GM13976 (cell line): ENCODE measurements at places on chromosomes 1 and 21.

DNA sequence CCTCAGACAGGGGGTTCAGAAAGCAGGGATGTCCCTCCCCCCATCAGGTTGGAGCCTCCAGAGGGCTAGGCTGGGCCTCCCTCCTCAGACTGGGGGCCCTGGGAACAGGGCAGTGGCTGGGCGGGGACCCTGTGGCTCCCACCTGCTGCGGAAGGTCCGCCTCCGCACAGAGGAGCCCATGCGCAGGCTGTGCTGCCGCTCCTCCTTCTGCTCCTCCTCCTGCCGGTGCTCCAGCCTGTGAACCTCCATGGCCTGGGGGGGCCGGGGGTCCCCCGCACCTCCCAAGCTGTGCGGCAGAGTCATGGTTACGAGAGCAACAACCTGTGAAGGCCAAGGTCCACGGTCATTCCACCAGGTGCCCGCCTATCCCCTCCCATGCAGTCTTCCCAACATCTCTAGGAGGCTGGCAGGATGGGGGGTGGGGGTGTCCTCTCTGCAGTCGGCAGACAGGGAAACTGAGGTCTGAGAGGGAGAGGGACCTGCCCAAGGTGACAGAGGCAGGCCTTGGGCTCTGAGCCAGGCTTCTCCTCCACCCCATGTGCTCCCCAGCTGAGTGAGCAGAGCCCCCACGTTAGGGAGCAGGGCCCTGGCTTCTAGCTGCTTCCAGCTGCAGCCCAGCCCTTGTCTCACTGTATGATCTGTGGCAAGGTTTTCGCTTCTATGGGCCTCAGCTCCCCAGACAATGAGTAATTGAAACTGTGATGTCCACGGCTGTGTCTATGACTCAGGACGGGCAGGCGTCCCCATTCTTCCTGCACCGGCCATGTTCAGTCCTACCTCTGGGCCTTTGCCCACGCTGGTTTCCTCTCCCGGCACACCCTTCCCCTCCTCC lies 3.4 kb downstream of the MYOM3 start:
- no peak for DNase-seq

DNA sequence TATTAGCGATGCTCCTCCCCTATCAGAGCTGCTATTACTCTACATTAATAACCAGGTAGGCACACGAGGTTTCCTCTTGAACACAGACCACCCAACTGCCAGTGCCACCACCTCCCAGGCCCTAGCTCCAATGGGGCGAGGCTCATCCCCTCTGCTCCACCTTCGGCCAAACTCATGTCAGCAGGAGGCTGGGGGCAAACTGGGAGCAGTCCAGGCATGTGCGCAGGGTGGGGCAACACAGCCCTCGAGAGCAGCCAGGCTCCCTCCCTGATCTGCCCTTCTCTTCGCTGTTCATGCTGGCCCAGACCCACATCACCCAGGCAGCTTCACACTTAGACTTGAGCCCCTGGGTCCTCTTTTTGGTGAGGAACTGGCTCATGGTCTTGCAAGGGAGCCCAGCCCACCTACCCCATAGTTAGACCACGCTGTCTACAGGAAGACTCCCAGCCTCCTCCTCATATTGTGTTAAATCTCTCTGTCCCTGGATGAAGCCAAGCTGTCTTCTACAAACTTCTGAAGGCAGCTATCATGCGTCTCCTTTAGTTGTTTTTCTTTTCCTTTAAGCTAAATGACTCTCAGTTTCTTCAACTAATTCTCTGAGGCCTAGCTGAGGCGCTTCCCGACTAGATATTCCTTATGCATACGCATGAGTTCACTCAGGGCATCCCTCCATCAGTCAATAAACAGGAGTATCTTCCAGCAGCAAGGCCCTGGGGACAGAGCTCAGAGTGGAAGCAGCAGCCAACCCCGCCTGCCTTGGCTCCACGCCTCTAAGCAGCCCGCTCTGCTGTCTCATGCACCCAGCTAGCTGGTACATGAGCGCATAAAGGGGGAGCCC lies 12.0 kb downstream of the TMEM9 start:
- DNase-seq: no peak

DNA sequence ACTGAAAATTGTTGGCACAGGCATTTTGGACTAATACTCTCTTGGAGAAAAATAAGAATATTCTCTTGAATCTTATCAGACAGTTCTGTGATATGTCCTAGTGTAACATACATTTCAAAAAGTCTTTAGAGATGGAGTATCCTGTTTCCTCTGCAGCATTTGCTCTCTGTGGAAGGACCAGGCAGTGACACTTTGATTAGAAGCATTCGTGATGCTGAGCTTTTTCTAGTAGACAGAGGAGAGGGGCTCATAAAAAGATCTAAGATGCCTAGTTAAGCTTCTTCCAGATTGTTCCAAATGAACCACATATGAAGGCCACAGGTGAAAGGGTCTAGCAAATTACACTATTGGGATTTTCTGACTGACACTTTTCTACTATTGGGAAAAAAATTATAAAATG lies 120.3 kb downstream of the C1orf21 start:
- DNase-seq: no peak

DNA sequence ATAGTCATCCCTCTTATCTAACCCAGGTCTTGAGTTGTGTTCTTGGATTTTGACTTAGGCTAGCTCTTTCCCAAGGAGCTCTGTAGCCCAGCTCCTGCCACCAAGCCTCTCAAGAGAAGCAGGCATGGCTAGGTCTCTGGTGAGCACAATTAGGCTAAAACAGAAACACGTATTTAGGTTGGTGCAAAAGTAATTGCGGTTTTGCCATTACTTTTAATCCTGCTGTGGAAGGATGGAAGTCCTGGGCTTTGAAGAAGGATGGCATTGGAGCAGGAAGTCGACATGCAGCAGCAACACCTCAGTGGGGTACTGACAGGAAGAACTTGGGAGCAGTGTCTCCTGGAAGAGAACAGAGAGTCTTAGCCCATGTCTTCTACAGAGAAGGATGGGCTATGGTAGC lies 80.0 kb upstream of the CCDC190 start:
- DNase-seq: no peak

GRCh38 chr1:92136341-92136740 lies 56.2 kb downstream of the BTBD8 start:
- DNase-seq: no peak

DNA sequence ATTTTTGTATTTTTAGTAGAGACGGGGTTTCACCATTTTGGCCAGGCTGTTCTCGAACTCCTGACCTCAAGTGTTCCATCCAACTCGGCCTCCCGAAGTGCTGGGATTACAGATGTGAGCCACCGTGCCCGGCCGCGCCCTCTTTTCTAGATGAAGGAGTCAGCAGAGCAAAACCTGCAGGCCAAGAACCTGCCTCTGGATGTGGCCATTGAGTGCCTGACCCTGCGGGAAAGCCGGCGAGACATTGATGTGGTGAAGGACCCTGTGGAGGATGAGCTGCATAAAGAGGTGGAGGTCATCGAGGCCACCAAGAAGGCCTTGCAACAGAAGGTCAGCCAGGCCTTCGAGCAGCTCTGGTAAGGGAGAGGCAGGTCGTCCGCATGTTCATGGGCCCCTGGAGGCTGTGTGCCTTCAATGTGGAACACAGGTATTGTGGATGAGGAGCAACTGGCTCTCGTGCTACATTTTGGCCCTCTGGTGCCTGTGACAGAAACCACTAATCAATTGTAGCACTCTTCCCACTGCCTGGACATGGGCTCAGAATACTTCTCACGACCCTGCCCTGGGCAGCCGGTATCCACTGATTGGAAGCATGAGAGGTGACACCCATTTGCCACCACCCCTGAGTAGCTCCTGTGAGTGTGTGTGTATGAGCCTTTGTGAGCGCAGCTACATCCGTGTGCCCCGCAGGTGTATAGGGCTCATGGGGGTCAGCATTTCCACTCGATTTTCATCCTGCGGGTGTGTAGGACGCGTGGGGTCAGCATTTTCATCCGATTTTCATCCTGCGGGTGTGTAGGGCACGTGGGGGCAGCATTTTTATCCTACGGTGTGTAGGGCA lies 2.0 kb downstream of the TEKT2 start:
- DNase-seq: no peak

- DNase-seq: no peak
Observed at GRCh38 chr1:228038387-228039005, 31.7 kb downstream of the WNT3A start.

DNA sequence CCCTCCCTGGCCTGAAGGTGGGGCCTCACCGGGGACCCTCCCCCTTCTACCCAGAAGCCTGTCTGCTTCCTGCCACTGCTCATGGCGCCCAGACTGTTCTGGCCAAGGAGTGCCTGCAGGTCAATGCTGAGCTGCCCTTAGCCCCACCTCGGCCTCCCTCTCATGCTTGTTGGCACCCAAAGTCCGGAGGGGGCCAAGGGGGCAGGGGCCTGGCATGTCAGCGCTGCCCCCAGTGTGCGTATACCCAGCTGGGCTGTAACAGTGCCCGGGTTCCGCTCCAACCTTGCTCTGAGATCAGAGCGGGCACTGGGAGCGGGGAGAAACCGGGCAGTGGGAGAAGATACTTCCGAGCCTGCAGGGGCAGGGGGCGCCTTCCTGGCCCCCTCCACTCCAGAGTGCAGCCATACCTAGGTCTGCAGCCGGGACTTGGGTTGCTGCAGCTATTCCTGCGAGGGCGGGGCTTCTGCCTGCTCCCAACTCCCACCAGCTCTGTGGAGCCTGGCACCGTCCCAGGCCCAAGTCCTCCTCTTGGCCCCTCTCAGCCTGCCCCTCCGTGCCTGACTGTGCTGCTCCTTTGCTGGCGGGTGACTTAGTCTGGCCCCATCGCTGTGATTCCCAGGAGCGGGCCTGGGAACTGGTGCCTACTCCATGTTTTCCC lies 21.4 kb upstream of the TGFB2 start:
- no peak for DNase-seq

DNA sequence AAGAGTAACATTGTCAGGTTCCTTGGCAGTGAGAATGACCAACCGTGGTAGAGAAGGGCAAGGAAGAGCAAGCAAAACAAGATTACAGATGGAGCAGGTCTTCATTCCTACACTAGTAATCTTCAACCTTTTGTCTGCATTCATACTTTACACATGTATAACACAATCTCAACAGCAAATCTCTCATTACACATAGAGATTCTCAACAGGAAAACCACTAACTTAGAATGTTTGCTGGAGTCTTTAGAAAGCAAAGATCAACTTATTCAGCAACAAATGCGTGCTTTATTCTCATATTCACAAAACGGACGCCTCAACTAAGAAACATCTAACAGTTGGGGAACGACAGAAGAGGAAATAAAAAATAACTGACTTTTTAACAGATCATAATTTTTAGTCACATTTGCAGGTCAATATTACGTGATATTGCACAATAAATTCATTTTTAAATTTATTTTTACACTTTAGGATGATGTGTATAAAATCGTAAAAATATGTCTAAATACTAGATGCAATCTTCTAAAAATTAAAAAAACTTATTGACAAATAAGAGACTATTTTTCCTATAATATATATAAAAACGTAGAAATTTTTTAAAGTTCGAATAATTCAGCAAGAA lies 82.9 kb downstream of the ARID4B start:
- no peak for DNase-seq

GRCh38 chr1:23529146-23530086 lies 1.6 kb downstream of the E2F2 start:
- DNase-seq: no peak

- no peak for DNase-seq
Observed at GRCh38 chr1:56963667-56964066, 2.1 kb downstream of the C8B start.

GRCh38 chr1:222926566-222926965 lies 111.7 kb downstream of the DISP1 start:
- DNase-seq: no peak

- DNase-seq: peak; percentile 95
Observed at GRCh38 chr1:31154632-31155215, 85.0 kb downstream of the NKAIN1 start.

DNA sequence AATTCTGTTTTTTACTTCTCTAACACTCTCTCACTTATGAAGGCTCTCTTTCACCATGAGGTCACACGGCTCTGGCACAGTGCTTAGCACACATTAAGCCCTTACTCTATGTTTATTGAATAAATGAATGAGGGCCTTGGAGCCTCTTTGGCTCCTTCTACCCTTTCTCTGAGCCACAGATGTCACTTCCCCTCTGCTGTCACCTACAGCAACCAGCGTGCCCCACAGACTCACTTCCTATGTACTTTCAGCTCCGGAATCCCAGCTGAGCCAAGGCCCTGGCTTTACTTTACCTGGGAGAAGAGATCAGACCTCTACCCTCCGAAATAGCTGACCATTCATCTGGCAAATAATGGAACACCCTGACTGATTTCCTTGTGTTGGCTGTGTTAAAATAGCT lies 53.7 kb upstream of the HMCN1 start:
- no peak for DNase-seq

- no peak for DNase-seq
Observed at GRCh38 chr1:94039871-94040569, 80.9 kb downstream of the ABCA4 start.

GRCh38 chr1:3056641-3057040 lies 12.4 kb upstream of the PRDM16 start:
- DNase-seq: no peak

- peak; percentile 48 for DNase-seq
Observed at GRCh38 chr1:43783671-43784205, 76.4 kb downstream of the ST3GAL3 start.

GRCh38 chr1:113125517-113125916 lies 52.5 kb downstream of the LRIG2 start:
- DNase-seq: no peak

GRCh38 chr1:26127235-26128163 lies 15.9 kb downstream of the PDIK1L start:
- DNase-seq: no peak

DNA sequence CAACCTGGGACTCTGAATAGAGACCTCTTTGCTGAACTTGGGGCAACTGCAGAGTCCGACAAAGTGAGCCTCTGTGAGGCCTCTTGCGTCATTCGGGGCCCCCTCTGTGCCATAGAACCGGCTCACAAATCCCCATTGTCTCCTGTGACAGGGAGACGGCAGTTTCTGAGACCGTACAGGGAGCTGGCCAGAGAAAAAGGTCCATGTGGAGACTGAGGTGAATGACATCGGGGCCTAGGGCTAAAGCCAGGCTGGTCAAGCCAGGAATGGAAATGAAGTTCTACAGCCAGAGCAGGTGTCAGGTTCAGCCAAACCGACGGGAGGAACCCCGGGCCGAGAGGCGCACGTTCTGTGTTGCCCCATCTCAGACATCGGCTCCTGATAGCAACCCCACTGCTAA lies 37.1 kb upstream of the TRIM67 start:
- no peak for DNase-seq

GRCh38 chr1:157781048-157781447 lies 4.1 kb upstream of the FCRL2 start:
- no peak for DNase-seq

DNA sequence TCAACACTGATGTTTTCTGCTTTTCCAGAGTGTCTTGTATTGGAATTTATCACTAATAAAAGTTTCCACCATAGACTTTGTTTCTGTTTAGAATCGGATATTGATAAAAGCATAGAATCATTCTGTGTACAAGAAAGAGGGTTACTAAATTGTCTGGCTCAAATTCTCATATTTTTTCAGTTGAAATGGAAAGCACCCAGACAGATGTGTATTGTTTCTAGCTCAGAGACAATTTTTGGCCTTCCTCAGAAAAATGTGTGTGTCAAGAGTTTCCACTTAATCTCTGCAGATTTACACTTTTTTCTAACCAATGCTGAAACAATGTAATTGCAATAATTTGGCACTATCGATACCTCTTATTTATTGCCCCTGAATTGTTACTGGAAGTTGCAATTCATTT lies 20.2 kb downstream of the LHX9 start:
- no peak for DNase-seq

GRCh38 chr1:226233806-226234205 lies 10.3 kb downstream of the MIXL1 start:
- no peak for DNase-seq

- DNase-seq: no peak
Observed at GRCh38 chr1:71154429-71154828, 73.6 kb upstream of the ZRANB2 start.

GRCh38 chr1:7019510-7019909 lies 234.3 kb downstream of the CAMTA1 start:
- no peak for DNase-seq
